Fibroblast of skin of abdomen (primary cell): ENCODE measurements at places on chromosomes 11 and 22.

DNA sequence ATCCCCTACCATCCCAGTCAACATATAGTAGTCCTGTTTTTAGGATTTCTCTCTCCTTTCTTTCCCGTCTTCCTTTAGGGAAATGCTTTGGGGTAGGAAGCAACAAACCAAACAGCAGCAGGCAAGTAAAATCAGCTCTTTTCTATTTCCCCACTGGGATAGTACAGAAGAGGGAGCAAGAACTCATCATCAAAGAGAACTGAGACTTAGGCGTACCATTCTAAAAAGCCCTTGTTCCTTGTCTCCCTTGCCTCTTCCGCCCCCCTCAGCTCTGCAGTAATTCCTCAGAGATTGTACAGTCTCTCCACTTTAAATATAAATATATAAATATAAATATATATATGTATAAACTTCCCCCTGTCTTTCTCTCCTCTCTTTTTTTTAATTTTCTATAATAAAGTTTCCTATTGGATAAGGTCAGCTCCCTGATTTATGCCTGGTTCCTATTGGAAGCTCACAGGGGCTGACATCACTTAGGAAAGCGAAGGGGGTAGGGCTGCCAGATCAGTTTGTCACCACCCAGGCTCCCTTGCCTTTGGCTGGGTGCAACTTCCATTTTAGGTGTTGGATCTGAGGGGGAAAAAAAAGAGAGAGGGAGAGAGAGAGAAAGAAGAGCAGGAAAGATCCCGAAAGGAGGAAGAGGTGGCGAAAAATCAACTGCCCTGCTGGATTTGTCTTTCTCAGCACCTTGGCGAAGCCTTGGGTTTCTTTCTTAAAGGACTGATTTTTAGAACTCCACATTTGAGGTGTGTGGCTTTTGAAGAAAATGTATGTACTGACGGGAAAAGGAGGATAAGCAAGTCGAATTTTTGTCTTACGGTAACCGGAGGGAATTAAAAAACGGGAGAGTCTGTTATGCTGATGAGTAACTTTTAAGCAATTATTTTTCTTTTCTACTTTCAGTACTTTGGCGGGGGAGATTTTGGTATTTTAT is at the start of gene CTNND1:
Gene CTNND1 (plus strand): TSS at position 502 of the 934 bp plus-strand sequence. CDS start 29,677 bp downstream, outside the sequence.
- DNase-seq = peak; percentile 98

GRCh38 chr11:776263-776560 is 1.1 kb downstream of the GATD1 start:
- DNase-seq = no peak

- DNase-seq = no peak
These were observed 28.8 kb upstream of the CPT1A start for GRCh38 chr11:68870470-68870869.

DNA sequence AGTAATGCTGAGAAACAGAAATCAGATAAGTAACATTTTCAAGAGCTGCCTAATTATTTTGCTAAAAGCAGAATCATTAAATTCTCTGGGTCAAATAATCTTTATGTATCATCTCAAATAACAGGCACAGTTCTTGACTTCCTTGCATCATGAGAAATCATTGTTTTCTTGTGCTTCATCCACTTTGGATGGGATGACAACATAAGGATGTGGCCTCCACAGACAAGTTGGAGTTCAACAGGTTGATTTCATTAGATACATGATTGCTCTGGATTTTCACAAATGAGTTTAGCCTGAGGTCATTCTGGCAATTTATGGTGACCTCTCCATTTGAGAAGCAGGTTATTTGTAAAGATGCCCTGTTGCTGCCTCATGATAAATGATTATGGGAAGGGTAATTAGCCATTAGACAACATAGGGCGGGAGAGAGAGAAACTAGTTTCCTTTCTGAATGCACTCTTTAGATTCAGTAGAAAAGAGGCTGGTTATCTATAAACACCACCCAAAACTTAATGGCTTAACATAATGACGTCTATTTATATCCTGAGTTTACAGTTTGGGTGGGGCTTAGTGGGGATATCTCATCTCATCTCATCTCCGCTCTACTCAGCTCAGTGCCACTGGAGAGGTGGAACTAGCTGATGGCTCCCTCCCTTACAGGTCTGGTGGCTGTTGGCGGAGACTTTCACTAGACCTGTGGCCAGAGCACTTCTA is 35.0 kb upstream of the ADORA2A start:
- DNase-seq = no peak

DNA sequence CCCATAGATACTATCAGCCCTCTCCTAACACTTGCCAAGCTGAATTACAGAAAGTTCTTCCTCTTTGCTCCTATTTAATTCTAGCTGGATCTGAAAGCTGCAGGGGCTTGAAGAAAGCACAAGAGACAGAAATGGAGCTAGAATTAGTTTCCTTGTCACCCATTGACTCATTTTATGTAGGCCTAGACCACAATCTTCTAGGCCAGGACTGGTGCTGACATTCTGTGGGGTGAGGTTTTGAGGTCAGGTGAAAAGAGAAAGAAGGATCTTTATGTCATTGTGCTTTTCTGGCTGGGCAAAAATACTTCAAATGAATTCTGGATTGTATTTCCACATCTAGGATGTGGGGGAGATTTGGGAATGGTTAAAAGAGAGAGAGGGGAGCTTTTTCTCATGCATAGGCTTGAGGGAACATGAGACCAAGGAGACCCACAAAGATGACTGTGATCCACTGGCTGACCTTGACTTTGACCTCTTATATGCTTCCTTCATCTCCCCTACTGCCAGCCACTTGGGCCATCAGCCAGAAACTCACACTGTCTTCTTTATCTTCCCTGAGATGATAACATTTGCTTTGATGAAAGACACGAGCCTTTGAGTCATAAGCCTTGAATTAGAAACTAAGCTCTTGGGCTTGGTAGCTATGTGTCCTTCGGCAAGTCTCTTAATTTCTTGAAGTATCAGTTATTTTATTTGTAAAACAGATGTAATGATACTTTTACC is 274.9 kb upstream of the CADM1 start:
- DNase-seq = no peak
